Naive thymus-derived CD4-positive, alpha-beta T cell (primary cell): ENCODE measurements at places on chromosomes 12 and 14. TPM values are rescaled to one million over a fixed set of nuclear protein-coding genes. Genes with fewer than 3 reads are reported as not detected.
A peak's percentile ranks its signal among the peaks of the same experiment; 100 is the strongest.

- H3K4me1 ChIP-seq = no peaks in the 10 kb centered on the region
- no peak overlapping the region for H3K4me3 ChIP-seq
- no peak for DNase-seq
- H3K27ac ChIP-seq = no peak overlapping the region
Observed at GRCh38 chr12:72723732-72724131, 451.6 kb downstream of the TRHDE start.

GRCh38 chr12:50411051-50411660 is 10.5 kb downstream of the LARP4 start:
- DNase-seq = no peak
- H3K27me3 ChIP-seq = no peaks in the 10 kb centered on the region
- no peaks in the 10 kb centered on the region for H3K4me1 ChIP-seq
- no peak overlapping the region for H3K4me3 ChIP-seq
- no peak overlapping the region for H3K27ac ChIP-seq
- no peaks in the 10 kb centered on the region for H3K36me3 ChIP-seq

GRCh38 chr14:105854600-105855245 is 328.3 kb downstream of the TMEM121 start:
- H3K36me3 ChIP-seq = no peaks in the 10 kb centered on the region
- no peak overlapping the region for H3K4me3 ChIP-seq
- H3K27me3 ChIP-seq = no peaks in the 10 kb centered on the region
- no peak overlapping the region for H3K27ac ChIP-seq
- peaks cover 45% of the 10 kb centered on the region for H3K4me1 ChIP-seq

- H3K27ac ChIP-seq = no peak overlapping the region
- no peak for DNase-seq
- no peaks in the 10 kb centered on the region for H3K27me3 ChIP-seq
- no peaks in the 10 kb centered on the region for H3K36me3 ChIP-seq
- no peaks in the 10 kb centered on the region for H3K4me1 ChIP-seq
Observed at GRCh38 chr12:33770652-33771051, 251.6 kb upstream of the ALG10 start.

DNA sequence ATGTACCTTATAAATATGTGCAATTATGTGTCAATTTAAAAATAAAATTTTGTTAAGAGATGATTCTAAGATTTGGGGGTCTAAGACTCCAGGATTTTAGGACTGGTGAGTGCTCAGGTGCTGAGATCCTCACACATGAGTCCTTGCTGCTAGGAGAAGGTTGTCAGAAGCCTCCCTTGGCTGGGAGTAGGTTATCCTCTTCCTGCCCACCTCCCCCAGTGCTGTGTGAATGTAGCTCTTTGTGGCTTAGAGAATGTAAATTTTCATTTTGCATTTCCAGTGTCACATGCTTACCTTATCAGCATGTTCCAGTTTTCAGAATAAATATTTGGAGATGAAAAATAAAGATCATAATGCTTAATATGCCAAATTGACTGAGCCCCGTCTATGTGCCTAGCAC is 114.2 kb upstream of the MDM1 start:
- no peak overlapping the region for H3K4me3 ChIP-seq
- no peak overlapping the region for H3K27ac ChIP-seq
- no peaks in the 10 kb centered on the region for H3K36me3 ChIP-seq
- no peaks in the 10 kb centered on the region for H3K27me3 ChIP-seq

DNA sequence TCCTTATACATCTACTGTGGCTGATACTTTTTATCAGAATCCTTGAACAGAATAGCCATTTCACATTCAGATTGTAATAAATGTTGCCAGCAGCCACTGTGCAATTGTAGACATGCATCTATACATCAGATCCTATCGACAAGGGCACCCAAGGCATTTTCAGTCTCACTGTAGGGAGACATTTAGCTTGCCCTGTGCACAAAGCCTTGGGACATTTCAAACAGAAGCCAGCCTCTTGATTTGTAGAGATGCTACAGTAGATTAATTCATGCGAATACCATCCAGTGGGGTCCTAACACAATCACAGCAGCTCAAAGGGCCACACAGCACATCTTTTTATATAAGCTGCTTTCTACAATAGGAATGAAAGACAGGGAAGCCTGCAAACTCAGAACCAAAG is 81.4 kb downstream of the SLC8A3 start:
- no peak overlapping the region for H3K27ac ChIP-seq
- H3K36me3 ChIP-seq = no peaks in the 10 kb centered on the region
- no peaks in the 10 kb centered on the region for H3K27me3 ChIP-seq
- H3K4me1 ChIP-seq = no peaks in the 10 kb centered on the region

GRCh38 chr12:25276199-25276937 is 25.6 kb upstream of the KRAS start:
- H3K4me1 ChIP-seq = peaks cover 21% of the 10 kb centered on the region
- DNase-seq = no peak
- H3K36me3 ChIP-seq = no peaks in the 10 kb centered on the region
- no peak overlapping the region for H3K27ac ChIP-seq
- H3K4me3 ChIP-seq = no peak overlapping the region

DNA sequence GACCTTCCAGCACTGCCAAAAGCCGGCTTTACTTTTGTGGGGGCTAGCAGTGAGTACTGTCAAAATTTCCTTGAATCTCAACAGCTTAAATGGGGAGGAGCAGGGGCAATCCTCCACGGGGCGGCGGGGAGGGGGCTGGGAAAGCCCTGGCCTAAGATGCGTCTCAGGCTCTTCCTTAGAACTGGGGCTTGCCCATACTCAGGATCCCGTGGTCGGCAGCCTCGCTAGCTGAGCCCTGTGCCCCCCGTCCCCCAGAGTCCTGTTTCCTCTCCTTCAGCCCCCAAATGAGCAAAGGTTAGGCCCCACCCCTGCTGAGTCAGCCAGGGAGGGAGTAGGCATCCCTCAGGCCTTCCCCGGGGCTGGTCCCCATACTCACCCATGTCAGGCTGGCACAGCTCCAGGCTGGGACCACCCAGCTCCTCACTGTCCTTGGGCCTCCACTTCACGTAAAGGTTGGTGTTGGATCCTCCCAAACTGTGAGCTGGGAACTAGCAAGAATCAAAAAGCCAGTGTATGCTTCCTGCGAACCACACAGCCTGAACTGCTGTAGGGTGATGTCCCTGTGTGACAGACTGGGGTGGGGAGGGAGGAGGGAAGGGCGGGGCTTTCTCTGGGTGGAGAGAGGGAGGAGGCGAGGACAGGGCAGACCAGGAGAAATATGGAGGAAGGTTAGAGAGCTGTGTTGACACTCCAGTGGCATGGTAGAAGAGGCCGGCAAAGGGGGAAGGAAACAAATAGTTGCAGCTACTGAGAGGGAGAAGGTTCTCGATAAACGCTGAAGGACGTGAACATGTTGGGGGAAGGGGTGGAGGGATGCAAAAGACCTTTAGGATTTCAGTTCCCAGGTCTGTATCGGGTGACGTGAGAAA is 5.9 kb upstream of the BAZ2A start:
- no peaks in the 10 kb centered on the region for H3K27me3 ChIP-seq
- peak overlapping the region; percentile 73 for H3K4me3 ChIP-seq
- peaks cover 31% of the 10 kb centered on the region for H3K4me1 ChIP-seq
- DNase-seq = peak; percentile 71

DNA sequence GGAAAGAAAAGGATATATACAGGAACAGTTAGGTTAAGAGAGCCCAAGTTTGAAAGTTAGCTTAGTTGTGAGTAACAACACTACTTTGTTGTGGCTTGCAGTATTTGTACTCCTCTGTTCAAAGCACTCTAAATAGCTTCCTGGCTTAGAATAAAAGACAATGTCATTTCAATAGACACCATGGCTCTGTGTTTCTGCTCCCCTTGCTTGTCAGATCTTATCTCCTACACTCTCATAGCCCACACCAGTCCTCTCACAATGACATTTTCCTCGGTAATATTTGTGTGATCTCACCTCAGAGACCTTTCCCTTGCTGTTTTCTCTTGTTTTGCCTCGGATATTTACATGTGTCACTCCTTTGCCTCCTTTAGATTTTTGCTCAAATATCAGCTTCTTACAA is 418.4 kb downstream of the MDGA2 start:
- no peaks in the 10 kb centered on the region for H3K27me3 ChIP-seq
- no peaks in the 10 kb centered on the region for H3K4me1 ChIP-seq
- no peak overlapping the region for H3K27ac ChIP-seq
- no peak overlapping the region for H3K4me3 ChIP-seq
- H3K36me3 ChIP-seq = no peaks in the 10 kb centered on the region

GRCh38 chr12:104974626-104975290 is 11.4 kb upstream of the NOPCHAP1 start:
- no peaks in the 10 kb centered on the region for H3K27me3 ChIP-seq
- H3K4me3 ChIP-seq = no peak overlapping the region
- H3K4me1 ChIP-seq = no peaks in the 10 kb centered on the region
- DNase-seq = no peak

GRCh38 chr14:104335611-104336010 is 197.2 kb downstream of the KIF26A start:
- no peak overlapping the region for H3K4me3 ChIP-seq
- H3K4me1 ChIP-seq = no peaks in the 10 kb centered on the region
- H3K27ac ChIP-seq = no peak overlapping the region
- no peaks in the 10 kb centered on the region for H3K27me3 ChIP-seq
- no peak for DNase-seq

GRCh38 chr12:72072592-72073212 is 134.1 kb downstream of the TPH2 start:
- H3K27ac ChIP-seq = no peak overlapping the region
- no peak overlapping the region for H3K4me3 ChIP-seq
- H3K27me3 ChIP-seq = no peaks in the 10 kb centered on the region
- no peak for DNase-seq
- H3K36me3 ChIP-seq = no peaks in the 10 kb centered on the region
- no peaks in the 10 kb centered on the region for H3K4me1 ChIP-seq

Gene ADGRD1
- total RNA-seq = not detected

Gene HOXC10
- total RNA-seq = not detected

Gene GARIN6
- not detected for total RNA-seq

Gene LBHD2
- not detected for total RNA-seq

Gene SERPINA9
- not detected for total RNA-seq

Gene PGAM5
- 48.1 and 51.7 TPM in 2 replicates for total RNA-seq

Gene CCDC197
- not detected for total RNA-seq

Gene TSHR
- 0.48 TPM for total RNA-seq

Gene RNASE11
- total RNA-seq = not detected

Gene CLEC4A
- 1.3 TPM for total RNA-seq

Gene KCNC2
- not detected for total RNA-seq
